ENCODE measurements at places on chromosomes 7 and 10. TPM values are rescaled to one million over a fixed set of nuclear protein-coding genes. Genes with fewer than 3 reads are reported as not detected.

The PKD2L1 gene
- total RNA-seq, result not detected

The HYAL4 gene
- total RNA-seq, result not detected

The CYP3A4 gene
- 0.53 TPM for total RNA-seq

The STEAP4 gene
- total RNA-seq, result not detected

The EPHA1 gene
- total RNA-seq, result 44.5 TPM

The UTF1 gene
- total RNA-seq, result not detected

GRCh38 chr10:70232859-70233108, 445 bp downstream of the PPA1 start:
- DNase-seq, result no peak

DNA sequence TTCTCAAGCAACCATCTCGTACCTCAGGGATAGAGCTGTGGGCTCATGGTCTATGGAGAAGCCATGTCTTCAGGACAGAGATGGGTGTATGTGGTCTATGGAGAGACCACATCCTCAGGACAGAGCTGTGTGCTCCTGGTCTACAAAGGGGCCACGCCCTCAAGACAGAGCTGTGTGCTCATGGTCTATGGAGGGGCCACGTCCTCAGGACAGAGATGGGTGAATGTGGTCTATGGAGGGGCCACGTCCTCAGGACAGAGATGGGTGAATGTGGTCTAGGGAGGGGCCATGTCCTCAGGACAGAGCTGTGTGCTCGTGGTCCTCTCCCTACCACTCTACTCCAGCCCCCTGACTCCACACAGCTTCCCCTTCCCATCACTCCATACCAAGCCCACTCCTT, 117.8 kb downstream of the WDR37 start:
- DNase-seq, result no peak

DNA sequence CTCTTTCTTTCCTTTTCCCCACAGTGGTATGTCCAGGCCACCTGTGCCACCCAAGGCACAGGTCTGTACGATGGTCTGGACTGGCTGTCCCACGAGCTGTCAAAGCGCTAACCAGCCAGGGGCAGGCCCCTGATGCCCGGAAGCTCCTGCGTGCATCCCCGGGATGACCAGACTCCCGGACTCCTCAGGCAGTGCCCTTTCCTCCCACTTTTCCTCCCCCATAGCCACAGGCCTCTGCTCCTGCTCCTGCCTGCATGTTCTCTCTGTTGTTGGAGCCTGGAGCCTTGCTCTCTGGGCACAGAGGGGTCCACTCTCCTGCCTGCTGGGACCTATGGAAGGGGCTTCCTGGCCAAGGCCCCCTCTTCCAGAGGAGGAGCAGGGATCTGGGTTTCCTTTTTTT, 2.3 kb upstream of the FSCN3 start:
- no peak for DNase-seq

DNA sequence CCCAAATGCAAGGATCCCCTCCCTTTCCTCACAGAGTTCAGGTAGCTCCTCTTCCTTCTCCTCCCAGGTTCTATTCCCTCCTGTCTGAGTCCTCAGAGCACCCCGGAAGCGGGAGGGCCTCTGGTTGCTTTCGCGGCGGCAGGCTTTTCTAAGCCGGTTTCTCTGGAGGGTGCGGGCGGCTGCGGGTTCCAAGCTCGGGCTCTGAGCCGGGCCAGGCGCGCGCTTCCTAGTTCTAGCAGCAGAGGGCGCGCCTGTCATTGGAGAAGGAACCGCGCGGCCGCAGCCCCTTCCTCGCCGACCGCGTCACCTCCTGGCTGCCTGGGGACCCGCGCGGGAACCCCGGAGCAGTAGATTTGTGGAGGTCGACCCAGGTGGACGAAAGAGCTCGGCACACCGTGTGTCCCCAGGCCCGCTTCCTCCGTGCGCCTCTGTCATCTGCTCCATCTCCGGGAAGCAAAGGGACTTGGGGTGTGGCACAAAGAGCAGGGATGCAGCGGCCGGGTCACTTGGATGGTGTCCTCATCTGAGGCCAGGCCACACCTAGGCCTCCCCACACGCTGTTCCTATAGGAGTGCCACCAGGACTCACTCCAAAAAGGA, 389.0 kb upstream of the PODXL start:
- peak; percentile 4 for DNase-seq

- DNase-seq, result no peak
Measured at GRCh38 chr10:121106611-121107010, 255.4 kb downstream of the WDR11 start.

- DNase-seq, result no peak
Measured at GRCh38 chr10:92640107-92640506, 47.2 kb downstream of the KIF11 start.

DNA sequence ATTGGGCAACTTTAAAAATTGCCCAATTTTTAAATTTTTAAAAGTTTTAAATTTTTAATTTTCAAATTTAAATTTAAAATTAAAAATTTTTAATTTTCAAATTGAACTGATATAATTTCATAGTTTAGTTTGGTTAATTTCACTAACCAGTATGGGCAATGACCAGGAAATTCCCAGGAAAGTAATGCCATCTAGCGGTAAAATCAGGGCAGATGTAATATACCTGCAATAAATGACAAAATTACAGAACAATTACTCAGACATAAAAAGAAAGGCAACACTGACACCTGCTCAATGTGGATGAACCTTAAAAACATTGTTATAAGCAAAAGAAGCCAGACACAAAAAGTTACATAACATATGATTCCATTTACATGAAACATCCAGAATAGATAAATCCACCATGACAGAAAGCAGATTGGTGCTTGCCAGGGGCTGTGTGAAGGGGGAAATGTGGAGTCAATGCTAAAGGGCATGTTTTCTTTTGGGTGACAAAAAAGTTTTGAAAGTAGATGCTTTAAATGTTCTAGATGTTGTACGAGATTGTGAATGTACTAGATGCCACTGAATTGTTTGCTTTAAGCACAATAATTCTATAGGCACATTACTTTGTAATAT, 28.6 kb upstream of the SLC16A12 start:
- no peak for DNase-seq

DNA sequence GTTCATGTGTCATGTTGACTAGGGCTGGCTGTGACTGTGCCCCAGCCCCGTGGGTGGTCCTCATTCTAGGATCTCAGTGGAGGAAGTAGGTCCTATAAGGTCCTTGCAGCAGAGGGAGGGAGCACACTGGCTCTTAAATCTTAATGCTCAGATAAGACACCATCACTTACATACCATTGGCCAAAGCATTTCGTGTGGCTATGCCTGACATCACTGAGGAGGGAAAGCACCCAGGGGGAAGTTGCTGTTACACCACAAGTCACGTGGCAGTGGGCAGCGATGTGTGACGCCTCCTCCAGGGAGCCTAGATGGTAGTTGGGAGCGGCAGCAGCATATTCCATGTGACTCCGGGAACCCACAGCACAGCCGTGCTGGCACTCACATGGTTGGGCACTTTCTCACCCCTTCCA, 224.7 kb upstream of the SH2B2 start:
- no peak for DNase-seq

GRCh38 chr7:1823376-1824150, 153.5 kb downstream of the ELFN1 start:
- DNase-seq, result no peak

DNA sequence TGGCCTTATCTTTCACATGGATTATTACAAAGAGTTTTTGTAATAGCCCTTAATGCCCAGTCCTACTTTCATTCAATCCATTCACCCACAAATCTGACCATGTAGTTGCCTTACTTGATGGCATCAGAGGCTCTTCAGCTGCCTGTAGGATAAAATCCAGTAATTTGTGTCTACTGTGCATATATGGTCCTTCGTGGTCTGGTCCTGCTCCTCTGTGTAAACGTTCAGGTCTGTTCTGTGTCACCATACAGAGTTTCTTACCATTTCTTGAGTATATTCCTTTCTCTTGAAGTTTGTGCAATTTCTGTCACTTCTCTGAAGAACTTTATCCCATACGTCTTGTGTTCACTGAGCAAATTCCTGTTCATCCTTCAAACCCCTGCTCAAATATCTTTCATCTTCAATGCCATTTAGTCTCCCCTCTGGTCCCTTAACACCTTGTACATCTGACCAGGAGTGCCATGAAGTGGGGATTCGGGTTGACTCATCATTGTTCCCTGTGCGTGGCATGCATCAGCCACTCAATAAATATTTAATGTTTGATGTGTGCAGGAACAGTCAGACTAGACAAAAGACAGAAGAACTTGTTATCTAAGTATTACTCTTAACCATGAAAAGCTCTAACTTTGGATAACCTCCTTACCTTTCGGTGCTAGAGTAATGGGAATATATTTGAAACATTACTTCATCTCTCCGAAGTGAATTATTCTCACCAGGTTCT, 98.6 kb upstream of the RPA3 start:
- DNase-seq, result no peak

GRCh38 chr10:78470267-78471103, 436.8 kb downstream of the RPS24 start:
- DNase-seq, result no peak

- no peak for DNase-seq
Measured at GRCh38 chr7:124783271-124783670, 17.7 kb upstream of the GPR37 start.

DNA sequence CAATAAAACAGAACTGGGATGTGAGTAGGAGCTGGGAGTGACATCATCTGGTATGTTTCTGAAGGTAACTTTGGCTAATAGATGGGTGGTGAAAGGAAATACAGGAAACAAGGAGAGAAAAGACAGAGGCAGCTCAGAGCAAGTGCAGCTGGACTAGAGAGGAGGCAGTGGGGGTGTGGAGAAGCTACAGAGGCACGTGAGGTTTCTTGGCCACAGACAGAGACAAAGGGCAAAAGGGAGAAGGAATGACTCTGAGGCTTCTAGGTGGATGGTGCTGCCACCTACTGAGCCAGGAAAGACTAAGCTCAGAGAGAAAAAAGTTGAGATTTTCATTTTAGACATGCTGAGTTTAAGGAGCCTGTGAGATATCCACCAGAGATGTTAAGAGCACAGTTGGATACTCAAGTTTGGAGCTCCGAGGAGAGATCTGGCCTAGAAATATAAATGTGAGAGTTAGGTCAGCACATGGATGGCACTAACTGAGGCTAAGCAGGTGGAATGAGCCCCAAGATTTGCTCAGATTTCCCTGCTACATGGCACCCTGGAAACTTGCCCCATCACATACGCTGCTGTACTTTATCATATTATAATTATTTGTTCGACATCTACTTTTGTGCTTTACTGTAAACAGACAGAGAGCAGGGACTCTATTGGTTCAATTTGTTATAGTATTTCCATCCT, 293.0 kb upstream of the IMMP2L start:
- DNase-seq, result no peak

GRCh38 chr10:60896810-60897209, 47.2 kb downstream of the RHOBTB1 start:
- no peak for DNase-seq

DNA sequence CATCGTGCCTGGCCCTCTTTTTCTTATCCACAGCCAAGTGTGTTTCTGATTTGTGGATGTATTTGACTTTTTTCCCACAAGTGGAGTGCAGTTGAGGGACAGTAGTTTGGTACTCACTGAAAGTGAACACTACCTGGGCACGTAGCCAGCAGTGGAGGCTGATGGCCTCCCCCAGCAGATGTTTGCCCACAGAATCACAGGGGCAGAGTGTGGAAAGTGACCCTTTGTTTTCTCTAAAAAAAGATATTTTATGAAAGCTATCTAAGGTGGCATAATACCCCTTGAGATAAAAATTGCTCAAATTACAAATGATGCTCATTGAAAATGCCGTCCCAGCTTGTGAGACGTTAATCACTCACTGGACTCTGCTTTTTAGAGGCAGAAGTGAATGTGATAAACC, 29.1 kb downstream of the WDR37 start:
- no peak for DNase-seq

DNA sequence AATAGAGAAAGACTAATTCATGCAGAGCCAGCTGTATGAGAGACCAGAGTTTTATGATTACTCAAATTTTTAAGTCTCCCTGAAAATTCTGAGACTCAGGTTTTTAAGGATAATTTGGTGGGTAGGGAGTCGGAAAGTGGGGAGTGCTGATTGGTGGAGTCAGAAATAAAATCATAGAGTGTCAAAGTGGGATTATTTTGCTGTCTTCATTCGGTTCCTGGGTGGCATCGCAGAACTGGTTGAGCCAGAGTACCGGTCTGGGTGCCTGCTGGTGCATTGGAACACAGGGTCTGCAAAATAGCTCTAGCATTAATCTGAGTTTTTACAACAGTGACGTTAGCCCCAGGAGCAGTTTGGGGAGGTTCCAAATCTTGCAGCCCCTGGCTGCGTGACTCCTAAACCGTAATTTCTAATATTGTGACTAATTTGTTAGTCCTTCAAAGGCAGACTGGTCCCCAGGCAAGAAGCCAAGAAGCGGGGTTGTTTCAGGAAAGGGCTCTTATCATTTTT, 32.4 kb downstream of the GPRIN2 start:
- no peak for DNase-seq

Data from T-cell (primary cell).